C1 segment of cervical spinal cord (tissue), 14 donors: ENCODE measurements at places on chromosomes 5 and 9.

GRCh38 chr5:146338774-146339714 is at the start of gene POU4F3:
Gene POU4F3 (plus strand): TSS chr5:146338839. CDS start chr5:146339113, 274 bp downstream.
- DNase-seq: no peak

DNA sequence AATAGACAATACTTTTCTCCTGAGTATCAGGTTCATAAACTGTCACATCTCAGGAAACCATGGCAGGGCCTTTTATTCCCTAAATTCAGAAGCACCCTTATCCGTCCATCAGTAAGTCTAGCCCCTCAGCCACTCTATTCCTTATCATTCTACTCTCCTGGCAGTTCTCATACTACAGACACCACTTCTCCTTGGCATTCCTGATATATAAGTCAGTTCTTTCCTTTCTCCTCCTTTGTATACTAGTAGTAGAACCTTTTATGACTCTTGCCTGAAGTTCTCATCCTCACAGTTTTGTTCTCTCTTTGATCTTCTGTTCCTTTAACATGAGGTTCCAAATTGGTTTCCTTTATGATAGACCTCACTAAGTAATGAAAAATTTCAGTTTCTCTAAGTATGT is 29.3 kb downstream of the GRAMD2B start:
- DNase-seq: no peak

GRCh38 chr5:143741421-143741820 is 70.5 kb upstream of the HMHB1 start:
- no peak for DNase-seq

GRCh38 chr9:122307061-122307460 is 42.4 kb downstream of the MRRF start:
- DNase-seq: no peak

DNA sequence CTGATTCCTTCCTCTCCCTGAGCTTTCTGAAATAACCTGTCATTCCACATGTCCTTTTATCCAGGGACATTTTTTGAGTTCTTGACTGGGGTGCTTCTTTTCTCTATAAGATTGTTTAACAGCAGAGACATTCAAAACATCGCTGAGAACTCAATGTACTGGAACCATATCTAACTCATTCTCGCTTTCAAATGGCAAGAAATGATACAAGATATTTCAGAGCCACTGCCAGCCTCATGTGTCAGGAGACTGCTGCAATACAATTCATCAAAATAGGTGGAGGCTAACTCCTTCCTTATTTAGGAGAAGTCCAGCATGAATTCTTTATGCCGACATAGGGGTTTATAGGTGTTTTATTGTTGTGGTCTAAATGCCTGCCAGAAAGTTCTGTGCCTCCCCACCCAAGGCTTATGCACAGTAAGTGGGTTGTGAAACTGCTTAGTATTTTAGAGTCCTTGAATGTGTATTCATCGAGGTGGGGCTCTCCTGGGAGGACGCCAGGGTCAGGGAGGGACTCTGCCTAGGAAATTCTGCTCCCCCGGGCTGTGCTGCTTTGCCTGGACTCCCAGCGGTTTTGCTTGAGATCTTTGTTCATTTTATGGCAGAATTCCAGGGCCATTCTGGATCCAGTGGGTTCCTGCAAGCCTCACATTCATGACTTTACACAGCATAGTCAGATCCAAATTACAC is 53.9 kb downstream of the ZNF474 start:
- DNase-seq: peak; percentile 5

DNA sequence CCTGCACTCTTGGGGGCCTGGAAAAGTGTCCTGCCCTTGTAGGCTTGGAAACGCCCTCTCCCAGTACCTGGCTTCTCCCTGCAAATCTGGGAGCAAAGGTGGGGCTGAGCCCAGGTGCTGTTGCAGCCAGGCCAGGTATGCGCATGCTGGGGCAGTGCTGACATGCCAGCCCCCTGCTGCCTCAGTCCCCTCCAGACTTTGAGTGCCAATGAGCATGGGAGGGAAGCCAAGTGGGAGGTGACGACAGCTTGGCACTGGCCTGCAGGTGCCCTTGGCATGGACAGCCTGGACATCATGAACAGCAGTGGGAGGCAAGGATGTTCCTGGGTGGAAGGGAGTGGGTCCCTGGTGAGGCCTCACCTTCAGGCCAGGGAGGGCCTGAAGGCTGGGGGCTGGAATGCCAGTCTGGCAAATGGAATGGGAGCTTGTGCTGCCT is 1494.4 kb upstream of the NUDT12 start:
- DNase-seq: no peak

GRCh38 chr9:122372856-122373845 is 2.3 kb downstream of the PTGS1 start:
- DNase-seq: no peak

- DNase-seq: no peak
Observed at GRCh38 chr9:68629042-68629441, 76.0 kb upstream of the PIP5K1B start.

GRCh38 chr5:7078101-7078500 is 317.8 kb upstream of the ADCY2 start:
- no peak for DNase-seq

DNA sequence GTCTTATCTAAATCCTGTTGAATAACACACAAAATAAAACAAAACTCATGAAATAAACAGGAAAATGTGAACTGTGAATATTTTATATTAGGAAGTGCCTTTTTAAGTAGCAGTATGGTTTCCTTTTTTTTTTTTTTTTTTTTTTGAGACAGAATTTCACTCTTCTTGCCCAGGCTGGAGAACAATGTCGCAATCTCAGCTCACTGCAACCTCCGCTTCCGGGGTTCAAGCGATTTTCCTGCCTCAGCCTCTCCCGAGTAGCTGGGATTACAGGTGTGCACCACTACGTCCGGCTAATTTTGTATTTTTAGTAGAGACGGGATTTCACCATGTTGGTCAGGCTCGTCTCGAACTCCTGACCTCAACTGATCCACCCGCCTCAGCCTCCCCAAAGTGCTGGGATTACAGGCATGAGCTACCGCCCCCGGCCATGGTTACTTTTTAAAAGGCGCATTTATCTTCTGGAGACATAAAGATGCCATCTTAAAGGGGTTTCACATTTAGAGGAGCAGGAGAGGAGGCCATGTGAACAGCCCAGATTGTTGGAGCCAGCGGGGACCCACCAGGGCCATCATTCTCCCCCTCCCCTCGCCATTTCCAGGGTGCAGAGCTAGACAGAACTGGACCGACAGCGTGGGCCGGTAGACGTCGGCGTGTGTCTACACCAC is 64.1 kb downstream of the ROR2 start:
- DNase-seq: no peak

DNA sequence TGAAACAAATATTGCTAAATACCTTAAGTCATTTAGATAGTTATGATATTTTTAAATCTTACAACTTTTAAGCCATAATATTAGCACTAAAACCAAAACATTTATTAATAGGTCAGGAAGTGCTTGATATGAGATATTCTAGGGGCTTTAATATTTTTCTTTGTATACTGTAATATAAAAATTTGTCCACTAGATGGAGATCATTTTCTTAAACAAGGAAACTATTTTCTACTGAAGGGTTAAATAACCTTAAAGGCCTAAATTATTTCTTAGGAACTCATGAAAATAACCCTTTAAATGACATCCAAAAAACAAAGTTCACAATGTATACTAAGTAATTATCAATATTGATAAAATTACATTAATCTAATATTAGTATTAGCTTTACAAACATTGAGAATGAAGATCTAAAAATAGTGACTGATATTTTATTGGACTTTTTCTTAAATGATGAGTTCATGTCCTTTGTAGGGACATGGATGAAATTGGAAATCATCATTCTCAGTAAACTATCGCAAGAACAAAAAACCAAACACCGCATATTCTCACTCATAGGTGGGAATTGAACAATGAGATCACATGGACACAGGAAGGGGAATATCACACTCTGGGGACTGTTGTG is 635.7 kb downstream of the RAB3C start:
- no peak for DNase-seq

- DNase-seq: no peak
Observed at GRCh38 chr5:126363658-126364057, 59.6 kb upstream of the GRAMD2B start.

DNA sequence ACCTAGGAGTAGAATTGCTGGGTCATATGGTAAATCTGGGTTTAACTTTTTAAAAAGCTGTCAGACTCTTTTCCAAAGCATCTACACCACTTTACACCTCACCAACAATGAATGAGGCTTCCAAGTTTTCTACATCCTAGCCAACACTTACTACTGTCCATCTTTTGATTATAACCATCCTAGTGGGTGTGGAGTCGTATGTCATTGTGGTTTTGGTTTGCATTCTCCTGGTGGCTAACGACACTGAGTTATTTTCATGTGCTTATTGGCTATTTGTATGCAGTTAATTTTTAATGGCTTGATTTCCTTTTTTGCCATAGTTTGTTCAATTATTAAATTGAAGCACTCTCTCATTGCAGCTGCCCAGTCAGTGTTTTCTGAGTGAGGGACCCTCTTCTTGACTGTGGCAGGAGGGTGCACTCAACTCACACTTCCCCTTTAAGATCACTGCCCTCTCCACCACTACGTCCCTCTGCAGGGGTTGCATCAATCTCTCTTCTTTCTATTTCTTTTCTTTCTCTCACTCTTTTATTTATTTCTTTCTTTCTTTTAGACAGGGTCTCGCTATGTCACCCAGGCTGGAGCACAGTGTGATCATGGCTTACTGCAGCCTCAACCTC is 182.3 kb downstream of the C9orf152 start:
- DNase-seq: no peak

GRCh38 chr5:117999939-118000549 is 988.3 kb downstream of the DTWD2 start:
- no peak for DNase-seq

DNA sequence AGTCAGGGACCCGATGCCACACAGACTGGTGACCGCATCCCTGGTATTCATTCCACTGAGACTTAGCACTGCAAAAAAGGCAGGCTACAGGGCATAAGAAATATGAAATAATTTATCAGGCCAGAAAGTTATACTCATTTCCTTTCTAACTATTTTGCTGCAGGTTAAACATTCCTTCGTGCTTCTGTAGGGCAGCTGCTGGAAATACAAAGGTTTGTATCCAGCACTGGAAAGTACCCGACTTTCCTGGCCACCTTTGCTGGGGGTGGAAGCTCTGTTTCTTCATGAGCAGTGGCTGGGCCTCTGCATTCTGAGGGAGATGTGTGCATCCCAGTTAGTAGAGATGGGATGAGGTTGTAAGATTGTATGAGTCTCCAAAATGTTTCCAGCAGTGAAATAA is 478.6 kb upstream of the WWC1 start:
- DNase-seq: no peak

GRCh38 chr5:167688341-167689130 is 602.9 kb upstream of the WWC1 start:
- no peak for DNase-seq

GRCh38 chr5:139711067-139711905 is 63.1 kb downstream of the CXXC5 start:
- peak; percentile 47 for DNase-seq

DNA sequence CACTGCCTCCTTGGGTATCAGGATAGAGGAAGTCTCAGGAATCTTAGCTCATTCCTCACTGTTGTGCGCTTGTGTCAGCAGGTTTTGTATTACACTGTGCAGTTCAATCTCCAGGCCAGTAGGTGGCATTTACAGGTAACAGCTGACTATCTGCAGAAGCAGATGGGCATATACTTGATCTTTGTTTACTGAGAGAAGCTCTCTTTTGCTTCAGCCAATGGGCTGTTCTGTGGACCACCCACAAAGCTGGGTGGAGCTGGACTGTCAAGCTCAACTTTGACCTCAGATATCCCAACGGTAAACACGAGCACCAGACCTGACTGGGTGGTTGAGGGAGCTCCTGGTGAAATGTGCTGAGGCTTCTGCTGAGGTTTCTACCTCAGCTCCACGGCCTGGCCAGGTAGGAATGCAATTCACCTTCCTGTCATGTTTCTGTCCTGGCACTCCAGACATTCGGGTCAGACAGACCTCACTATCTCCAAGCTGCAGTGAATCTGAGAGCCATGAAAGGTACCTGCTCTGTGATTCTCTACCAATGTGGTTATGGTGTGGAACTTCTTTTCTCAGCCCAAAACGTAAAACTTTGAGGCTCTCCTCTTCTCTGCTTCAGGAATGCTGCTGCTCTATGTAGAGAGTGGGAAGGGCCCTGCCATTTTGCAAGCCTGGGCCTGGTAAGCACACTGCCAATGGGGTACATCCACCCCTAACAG is 167.9 kb upstream of the ACTBL2 start:
- DNase-seq: no peak

- DNase-seq: no peak
Observed at GRCh38 chr5:74916831-74917710, 50.9 kb upstream of the FAM169A start.

GRCh38 chr9:134055981-134056461 is 11.8 kb downstream of the BRD3 start:
- peak; percentile 50 for DNase-seq

- no peak for DNase-seq
Observed at GRCh38 chr5:105639068-105639467, 2031.7 kb downstream of the EFNA5 start.

DNA sequence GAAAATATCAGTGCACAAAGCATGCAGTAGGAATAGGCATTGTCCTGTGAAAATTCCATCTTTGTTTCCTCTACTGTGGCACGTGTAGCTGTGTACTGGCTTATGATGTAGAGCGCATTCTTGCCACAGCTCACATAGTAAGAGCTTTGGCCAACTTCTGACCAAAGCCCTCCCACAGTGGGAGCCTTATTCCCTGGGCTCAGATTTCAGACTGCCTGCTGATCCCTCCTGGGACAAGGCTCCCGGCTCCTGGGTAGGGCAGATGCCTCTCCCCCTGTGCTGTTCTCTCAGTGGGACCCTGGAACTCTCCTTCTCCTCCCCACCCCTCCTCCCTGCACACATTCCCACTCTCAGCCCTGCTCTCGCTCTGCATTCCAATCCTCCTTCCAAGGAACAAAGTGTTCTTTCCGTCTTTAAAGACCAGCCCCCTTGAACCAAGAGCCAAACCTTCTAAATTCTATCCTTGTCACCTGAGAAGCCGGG is 17.5 kb downstream of the LCP2 start:
- no peak for DNase-seq

DNA sequence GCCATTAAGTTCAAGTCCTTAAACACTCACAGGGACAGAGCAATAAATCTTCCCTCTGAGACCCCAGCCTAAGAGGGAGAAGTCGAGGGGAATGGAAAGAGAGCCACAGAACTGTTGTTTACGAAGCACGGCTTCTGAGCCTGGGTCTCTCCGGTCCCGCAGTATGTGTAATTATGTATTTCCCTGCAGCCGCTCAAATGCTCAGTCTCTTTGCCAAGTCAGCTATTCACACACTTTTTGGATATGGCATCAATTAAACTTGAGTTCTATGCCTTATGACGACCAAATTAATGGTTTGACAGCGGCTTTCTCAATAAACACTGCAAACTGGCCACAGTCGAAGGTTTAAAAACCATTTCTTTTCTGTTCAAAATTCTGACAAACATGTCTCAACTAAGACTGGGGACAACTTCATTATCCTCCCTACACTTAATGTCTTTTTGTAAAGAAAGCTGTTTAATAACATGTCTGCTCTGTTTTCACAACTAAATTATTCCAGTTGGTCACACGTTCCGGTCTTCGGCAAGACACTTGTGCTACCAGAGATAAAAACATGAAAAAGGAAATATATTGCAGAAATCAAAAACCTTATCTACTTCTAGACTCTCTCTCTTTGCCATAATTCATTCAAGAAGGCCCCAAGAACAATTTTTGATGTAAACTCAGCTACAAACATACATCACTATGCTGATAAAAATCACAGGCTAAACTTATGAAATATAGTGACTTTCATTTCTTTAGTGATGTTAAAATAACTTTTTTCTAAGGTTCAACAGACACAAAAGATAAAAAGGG is 203.2 kb downstream of the GAPVD1 start:
- DNase-seq: no peak

- no peak for DNase-seq
Observed at GRCh38 chr5:96439477-96440184, 6.6 kb upstream of the PCSK1 start.
